Right hindlimb (tissue), 1 donor: ENCODE measurements at places on chromosomes 12 and 14.

GRCh38 chr12:20711846-20712245, 16.7 kb downstream of the SLCO1C1 start:
- no peak for DNase-seq

DNA sequence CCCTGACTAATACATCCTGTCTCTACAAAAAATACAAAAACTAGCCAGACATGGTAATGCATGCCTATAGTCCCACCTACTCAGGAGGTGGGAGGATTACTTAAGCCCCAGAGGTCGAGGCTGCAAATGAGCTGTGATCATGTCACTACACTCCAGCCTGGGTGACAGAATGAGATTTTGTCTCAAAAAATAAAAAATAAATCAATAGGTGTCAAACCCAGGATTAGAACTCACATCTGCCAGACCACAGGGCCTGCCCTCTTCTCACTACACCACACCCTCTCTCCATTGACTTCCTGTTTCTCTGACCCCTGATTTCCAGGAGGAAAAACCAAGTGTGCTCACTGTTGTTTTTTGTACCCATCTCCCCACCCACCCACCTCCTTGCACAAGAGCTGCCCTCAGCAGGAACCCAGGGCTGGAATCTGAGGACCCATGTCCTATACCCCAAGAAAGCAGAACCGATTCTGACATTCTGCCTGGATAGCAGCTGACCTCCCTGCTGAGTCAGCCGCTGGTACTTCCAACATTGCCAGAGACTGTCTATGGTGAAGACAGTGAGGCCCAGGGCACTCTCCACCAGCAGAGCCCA, 6.2 kb downstream of the CMKLR1 start:
- DNase-seq = no peak

DNA sequence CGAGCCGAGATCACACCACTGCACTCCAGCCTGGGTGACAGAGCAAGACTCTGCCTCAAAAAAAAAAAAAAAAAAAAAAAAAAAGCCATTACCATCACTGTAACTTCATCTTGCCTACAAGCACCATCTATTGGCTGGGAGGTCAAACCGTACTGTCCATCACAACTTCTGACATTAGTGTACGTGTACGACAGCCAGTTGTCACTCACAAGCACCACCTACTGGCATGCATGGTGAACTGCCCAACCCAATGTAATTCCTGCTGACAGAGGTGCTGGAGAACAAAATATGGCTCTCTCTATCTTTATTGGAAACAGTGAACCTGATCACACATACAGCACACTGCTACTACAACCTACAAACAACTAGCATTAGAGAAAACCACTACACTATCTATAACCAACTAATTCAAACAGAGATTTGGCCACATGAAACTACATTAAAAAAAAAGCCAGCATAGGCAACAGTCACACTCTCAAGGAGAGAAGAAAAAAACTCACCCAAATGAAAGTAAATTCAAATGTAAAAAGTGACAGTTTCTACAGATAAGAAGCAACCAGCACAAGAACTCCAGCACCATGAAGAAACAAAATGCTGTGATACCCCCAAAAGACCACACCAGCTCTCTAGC, 82.3 kb downstream of the PUS7L start:
- DNase-seq = no peak

DNA sequence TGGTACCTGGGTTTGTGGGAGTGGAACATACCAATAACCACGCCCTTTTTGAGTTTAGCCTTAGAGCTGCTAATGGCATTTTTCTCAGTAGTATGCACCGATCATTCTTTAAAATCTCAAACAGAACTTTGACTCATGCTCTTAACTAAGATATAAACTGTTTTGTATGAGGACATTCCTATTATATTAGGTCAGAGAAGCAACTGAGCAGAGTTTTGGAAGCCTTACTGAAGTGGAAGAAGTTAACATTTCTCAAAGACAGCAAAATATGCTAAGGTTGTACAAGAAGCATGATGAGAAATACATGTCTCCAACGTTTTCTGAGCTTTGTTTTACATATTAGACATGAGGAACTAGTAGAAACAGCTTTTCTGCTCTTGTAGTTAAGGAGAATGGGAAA, 819.2 kb downstream of the FSCB start:
- no peak for DNase-seq

- peak; percentile 14 for DNase-seq
Measured at GRCh38 chr14:100525615-100526014, 61.6 kb downstream of the BEGAIN start.

GRCh38 chr14:31194661-31195060, 12.9 kb downstream of the HECTD1 start:
- DNase-seq = no peak

DNA sequence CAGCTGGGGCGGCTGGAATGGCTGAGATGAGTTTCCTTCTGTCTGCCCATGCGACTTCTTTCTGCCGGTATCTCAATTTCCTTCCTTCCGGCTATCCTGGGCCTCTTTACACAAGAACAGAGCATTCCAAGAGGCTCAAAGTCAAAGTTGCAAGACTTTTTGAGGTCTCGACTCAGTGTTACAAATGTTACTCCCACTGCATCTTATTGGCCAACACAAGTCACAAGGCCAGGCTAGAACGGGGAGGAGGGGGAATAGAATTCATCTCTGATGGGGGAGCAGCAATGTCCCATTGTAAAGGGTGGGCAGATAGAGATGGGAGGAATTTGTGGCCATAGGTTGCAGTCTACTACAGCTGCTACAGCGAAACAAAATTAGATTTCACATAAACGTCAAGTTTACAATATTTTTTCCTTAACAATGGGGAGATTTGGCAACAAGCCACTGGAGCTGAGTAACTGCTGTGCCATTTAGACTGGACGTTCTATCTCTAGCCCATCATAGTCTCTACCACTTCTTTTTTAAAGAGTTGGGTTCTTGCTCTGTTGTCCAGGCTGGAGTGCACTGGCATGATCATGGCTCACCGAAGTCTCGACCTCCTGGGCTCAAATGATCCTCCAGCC, 9.5 kb upstream of the NYNRIN start:
- no peak for DNase-seq

- DNase-seq = no peak
Measured at GRCh38 chr14:30518867-30519560, 39.9 kb upstream of the G2E3 start.

GRCh38 chr12:114901316-114901715, 217.3 kb upstream of the TBX3 start:
- no peak for DNase-seq

DNA sequence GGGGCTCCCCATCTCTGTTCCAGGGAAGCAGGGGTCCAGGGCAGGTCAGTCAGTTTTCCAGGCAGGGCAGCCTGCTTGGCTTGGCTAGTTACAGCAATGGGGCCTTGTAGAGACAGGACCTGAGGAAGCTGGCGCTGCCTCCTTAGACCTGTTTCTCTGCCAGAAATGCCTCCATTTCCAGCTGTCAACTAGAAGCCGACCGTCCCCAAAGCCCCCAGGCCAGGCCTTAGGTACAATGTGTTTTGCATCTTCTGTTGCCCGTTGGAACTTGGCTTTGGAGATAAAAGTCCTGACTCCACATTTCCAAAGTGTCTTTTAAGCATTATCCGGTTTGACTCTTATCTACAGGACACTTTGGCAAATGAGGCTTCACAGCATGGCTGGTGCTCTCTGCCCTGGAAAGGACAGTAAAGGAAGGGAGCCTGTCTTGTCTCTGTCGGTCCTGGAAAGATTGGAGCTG, 42.6 kb downstream of the KRT80 start:
- no peak for DNase-seq

DNA sequence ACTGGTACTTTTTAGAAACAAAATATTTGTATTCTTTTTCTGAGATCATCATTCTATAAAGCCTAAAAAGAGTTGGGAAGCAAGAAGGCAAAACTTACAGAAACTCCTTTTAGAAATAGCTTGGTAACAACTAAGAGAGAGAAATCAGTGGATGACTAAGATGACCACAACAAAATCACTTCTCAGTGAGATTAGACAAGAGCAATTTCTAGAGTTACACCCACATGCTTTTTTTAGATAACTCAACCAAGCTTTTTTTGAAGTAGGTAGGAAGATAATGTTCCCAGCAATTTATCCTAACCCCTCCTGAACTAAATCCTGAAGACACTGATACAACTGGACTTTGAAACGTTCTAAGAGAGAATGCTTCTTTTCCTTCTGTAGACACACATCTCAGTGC, 576.4 kb downstream of the SLC6A15 start:
- DNase-seq = no peak

DNA sequence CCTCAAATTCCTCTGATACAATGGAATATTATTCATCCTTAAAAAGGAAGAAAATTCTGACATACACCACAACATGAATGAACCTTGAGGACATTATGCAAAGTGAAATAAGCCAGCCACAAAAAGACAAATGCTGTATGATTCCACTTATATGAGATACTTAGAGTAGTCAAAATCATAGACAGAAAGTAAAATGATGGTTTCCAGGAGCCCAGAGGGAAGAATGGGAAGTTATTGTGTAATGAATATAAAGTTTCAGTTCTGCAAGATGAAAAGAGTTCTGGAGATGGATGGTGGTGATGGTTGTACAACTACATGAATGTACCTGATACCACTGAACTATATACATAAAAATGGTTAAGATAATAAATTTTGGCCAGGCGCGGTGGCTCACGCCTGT, 18.3 kb downstream of the VWF start:
- no peak for DNase-seq

DNA sequence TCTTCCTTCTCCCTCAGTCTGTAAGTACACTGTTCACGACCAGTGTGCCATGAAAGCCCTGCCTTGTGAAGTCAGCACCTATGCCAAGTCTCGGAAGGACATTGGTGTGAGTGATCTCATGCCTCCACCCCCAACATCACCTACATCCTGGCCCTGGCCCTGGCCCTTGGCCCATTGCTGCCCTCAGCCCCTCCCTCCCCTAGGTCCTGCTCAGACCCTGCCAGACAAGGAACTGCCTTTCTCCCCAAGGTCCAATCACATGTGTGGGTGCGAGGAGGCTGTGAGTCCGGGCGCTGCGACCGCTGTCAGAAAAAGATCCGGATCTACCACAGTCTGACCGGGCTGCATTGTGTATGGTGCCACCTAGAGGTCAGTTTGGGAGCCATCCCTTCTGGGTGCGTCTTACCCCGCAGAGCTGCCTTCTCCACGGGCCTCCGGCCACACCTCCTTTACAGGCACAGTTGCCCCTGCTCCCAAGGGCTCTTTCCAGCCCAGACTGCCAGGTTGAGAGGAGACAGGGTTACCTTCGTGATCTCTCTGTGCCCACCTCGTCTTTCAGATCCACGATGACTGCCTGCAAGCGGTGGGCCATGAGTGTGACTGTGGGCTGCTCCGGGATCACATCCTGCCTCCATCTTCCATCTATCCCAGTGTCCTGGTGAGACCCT, 9.2 kb downstream of the DGKA start:
- peak; percentile 89 for DNase-seq

DNA sequence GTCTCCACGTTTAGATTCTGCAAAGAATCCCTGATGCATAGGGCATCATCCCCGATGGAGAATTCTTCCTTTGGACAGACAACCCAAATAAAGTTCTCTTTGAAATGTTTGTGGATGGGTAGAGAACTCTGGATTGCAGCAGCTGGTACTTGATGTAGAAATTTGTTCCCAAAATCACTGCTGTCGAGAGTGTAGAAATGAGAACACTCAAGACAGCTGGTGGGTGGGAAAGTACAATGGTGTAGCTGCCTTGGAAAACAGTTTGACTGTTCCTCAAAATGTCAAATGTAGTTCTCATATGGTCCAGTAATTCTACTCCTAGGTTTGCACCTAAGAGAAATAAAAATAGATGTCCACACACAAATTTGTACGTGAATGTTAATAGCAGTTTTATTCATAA, 671.5 kb upstream of the TMEM132C start:
- no peak for DNase-seq

GRCh38 chr12:87758271-87758670, 270.9 kb downstream of the C12orf50 start:
- no peak for DNase-seq

DNA sequence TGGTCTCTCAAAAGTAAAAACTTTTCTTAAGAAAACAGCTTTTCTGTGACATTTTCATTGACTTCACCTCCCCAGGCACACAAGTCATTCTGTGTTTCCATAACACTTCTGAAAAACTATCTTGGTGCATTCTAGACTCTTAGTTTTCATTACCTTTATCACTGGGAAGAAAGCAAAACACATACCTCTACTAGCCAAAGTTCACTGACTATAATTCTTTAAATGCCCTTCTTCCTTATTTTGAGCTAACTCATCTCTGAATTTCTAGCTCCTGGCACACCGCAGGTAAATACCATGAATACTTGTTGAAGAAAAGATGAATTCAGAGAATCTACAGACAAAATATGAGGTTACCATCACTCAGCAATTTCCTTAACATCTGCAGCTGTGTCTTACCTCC, 21.1 kb downstream of the MLH3 start:
- DNase-seq = no peak

DNA sequence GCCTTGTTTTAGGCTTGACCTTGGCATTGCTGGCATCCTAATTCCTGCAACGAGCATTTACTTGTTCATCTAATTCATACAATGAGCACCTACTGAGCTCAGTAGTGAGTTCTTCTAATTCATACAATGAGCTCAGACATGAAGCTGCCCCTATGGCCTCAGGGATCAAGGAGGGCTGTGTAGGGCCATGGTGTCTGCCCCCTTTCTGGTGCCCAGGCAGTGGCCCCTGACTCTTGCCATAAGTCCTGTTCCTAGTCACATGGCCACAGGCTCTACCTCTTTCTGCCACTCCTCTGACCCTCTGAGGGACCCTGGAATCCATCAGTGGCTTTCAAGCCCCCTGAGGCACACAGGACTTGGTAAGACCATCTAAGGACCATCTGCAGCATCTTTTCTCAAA, 148.8 kb downstream of the ZFP36L1 start:
- peak; percentile 14 for DNase-seq

GRCh38 chr12:106308611-106309010, 6.1 kb downstream of the TCP11L2 start:
- no peak for DNase-seq

GRCh38 chr14:59155886-59156285, 32.6 kb upstream of the DAAM1 start:
- DNase-seq = no peak

DNA sequence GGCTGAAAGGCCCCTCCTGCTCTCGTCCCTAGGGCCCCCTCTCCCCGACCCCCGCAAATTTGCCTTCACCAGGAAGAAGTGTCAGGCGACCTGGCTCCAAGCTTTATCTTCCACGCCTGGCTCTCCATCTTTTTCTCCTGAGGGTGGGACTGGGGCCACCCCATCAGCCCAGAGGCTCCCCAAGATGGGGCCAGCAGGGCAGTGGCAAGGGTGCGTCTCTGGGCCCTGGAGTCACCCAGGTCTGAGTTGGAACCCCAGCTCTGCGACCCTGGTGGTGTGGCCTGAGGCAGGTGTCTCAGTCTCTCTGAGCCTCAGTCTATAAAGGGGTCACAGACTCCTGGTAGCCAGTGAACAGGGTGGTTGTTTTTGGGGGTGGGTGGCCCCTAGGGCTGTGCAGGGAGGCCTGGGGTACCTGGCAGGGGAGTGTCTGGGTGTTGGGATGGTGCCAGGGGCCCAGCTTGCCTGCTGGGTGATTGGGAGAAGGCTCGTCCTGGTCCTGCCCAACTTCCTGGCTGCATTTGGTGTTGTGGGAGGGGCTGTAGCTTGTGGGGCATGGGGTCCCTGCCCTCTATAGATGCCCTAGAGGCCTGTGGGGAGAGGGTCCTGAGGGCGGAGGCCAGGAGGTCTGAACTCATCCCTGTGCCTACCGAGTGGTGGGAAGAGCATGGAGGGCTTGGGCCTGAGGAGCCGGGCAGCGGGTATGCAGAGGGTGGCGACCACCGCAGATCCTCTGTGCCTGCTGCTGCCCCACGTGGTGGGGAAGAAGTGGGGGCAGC, 7.6 kb downstream of the KIF26A start:
- DNase-seq = peak; percentile 16

GRCh38 chr12:84822525-84822924, 90.1 kb downstream of the SLC6A15 start:
- DNase-seq = no peak

- no peak for DNase-seq
Measured at GRCh38 chr12:108570743-108571608, 8.6 kb downstream of the ISCU start.
